ENCODE measurements at places on chromosomes 3 and 15.

DNA sequence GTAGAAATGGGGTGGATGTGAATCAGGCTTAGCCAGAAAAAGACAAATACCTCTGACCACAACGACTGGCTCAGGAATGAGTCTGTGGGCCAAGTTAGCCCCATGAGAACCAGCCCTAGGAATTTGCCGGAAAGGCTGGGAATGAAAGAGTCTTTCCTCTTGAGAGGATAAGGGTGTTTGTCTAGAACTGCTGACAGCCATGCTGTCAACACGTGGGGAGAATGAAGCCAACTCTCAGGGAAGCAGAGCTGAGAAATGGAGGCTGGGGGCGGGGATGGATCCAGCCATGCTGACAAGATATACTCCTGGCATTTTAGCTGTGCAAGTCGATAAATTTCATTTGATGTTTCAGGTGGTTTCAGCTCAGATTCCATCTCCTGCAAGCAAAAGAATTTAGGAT, 10.6 kb upstream of the SLC6A1 start:
- no peak for DNase-seq

DNA sequence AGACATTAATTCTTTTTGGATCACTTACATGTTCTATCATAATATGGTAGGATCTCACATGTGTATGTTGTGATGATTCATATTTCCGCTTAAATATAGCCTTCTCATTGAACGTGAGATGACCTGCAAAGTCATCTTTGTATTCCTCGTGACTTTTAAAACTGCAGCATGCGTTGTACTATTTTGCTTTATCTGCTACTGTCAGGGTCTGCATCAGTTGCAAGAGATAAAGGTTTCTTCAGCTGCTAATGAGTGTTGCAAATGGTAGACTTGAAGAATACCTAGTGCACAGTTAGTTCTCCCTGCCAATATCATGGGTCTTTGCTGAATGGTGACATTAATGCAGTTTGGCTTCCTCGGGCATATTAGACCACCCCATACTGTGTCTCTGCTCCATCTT, 31.8 kb downstream of the REC114 start:
- no peak for DNase-seq

- no peak for DNase-seq
Measured at GRCh38 chr3:18424213-18424728, 868 bp downstream of the SATB1 start.

- peak; percentile 63 for DNase-seq
Measured at GRCh38 chr3:42823351-42823750, 14.1 kb downstream of the ACKR2 start.

GRCh38 chr3:116423945-116424344, 21.3 kb downstream of the LSAMP start:
- no peak for DNase-seq

DNA sequence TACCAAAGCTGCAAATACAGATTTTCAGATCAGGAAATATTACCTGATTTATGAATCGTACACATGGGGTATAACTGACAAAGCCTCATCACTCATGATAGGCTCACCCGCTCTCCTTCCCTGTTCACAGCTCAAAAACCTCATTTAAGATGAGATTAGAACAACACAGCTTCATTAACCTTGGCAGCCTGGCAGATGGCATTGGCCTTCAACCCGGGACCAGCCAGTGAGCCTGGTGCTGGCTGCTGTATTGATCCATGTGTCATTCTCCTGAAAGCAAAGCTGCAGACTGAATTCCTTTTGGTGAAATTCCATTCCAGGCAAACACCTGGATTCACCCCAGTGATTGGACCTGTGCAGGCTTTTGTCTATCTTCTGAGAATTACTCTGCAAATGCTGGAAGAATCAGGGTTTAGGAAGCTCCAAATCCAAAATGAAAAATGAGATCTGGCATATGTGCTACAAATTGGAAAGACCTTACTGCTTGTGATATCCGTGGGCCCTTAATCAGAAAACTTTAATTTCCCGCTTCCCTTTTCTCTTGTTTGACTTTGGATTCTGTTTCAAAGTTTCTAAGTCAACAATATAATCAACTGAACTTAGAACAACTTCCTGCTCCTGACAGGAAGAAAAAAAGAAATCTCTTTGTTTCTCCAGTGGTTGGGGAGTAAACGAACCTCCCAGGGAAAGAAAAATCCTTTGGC, 189.1 kb upstream of the KBTBD8 start:
- no peak for DNase-seq

- DNase-seq, result no peak
Measured at GRCh38 chr3:153028381-153028780, 133.6 kb upstream of the RAP2B start.

DNA sequence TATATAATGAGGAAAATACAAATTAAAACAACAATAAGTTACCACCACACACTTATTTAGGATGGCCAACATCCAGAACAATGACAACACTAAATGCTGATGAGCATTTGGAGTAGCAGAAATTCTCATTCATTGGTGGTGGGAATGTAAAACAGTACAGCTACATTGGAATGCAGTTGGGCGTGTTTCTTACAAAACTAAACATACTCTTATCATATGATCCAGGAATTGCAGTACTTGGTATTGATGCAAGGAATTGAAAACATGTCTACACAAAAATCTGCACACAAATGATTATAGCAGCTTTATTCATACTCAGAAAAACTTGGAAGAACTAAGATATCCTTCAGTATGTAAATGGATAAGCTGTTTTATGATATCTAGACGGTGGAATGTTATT, 594.2 kb downstream of the ZBBX start:
- no peak for DNase-seq

DNA sequence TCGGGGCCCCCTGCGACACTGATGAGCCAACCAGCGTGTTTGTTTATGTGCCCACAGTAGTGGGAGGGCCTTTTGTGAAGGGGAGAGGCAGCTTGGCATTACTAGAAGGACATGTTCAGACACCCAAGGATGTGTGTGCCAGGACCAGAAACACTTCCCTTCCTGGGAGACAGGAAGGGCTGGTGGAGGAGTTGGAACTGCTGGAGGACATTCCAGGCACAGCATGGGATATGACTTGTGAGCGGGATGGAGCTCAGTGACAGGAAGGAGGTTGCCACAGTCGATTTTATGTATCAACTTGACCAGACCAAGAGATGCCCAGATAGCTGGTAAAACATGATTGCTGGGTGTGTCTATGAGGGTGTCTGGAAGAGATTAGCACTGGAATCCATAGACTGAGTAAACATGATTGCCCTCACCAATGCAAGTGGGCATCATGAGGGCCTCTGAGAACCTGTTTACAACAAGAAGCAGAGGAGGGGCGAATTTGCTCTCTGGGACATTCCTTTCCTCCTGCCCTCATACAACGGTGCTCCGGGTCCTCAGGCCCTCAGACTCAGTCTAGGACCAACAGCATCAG, 106.4 kb upstream of the TLE3 start:
- no peak for DNase-seq

DNA sequence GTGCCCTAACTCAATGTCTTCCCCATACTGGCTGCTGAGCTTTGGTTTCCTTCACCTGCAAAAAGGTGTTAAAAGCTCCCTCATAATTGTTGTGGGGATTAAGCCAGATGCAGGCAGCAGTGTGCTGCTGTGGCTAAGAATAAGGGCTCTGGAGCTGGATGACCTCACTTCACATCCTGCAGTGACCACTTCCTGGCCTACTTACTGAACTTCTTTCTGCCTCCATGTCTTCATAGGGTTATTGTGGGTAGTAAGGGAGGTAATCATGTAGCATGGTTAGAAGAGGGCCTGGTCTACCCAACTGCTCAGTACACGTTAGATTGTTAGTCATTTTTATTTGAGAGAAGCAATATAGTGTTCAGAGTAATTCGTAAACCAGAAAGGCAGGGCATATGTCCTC, 18.4 kb downstream of the GYG1 start:
- DNase-seq, result no peak

DNA sequence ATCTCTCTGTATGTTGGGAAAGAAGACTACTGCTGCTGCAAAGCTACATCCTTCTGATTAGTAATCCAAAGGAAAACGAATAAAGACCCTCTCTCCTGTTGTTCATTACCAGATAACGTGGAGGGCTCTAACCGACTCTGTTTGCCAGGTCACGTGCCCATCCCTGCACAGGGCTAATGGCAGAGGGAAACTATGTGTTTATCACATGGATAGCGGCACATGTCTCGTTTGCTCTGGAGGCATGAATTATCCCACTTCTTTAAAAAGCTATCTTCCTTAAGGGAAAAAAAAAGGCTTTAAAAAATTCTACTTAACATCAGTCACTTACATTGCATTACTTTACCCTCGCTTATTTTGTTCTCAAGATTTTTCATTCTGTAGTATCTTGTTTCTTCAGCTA, 32.9 kb upstream of the APEH start:
- DNase-seq, result no peak

DNA sequence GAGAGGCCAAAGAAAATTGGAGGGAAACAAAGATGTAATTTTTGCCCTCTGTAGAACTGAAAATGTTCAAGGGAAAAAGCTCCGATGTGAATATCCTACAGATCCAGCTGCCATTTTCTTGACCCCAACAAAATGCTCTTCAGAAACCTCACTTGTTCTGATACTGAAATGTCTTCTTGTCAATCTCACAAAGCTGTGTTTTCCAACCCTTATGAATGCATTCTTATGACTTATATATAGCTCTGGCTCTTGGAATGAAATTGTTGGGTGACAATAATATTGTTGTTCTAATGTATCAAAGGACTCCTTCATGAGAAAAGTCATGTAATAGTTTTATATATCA, 157.1 kb upstream of the TGFBR2 start:
- no peak for DNase-seq

GRCh38 chr3:183576487-183577107, 21.1 kb upstream of the KLHL6 start:
- no peak for DNase-seq

- DNase-seq, result peak; percentile 18
Measured at GRCh38 chr3:49869525-49870126, at the start of gene CAMKV. CAMKV (minus strand) TSS chr3:49869906; CDS start chr3:49862388, 7,518 bp downstream.

- no peak for DNase-seq
Measured at GRCh38 chr3:47646362-47646761, 67.7 kb upstream of the CSPG5 start.

GRCh38 chr3:195009616-195010015, 261.3 kb downstream of the XXYLT1 start:
- no peak for DNase-seq

GRCh38 chr3:15064299-15064834, 748 bp downstream of the MRPS25 start:
- DNase-seq, result no peak

DNA sequence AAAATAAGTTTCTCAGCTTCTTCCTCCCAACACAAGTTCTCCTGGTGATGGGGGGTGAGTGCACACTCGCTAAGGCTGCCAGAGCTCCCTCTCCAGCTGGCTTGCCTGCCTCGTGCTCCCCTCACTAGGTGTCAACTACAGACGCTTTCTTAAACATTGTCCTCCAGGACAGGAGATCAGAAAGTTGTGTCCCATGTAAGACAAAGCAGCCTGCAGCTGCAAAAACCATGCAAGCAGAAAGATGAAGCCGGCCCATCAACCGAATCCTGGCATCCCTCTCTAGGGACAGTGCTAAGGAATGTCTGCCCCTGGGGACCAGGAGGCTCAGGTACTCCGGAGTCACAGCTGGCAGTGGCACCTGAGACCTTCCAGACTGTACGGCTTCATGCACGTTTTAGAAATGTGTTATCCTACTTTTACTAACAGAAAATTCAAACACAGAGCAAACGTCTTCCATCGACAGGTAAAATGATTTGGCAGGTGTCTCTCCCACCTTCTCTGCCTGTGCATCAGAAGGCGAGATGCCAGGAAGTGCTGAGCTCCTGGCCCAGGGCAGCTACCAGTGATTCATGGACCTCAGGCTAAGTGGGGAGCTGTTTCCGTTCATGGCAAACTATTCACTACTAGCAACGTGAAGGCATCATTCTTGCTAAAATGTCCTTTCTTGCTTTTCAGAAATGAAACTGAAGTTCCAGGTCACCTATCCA, 246.1 kb downstream of the ADAMTS17 start:
- DNase-seq, result no peak

- DNase-seq, result no peak
Measured at GRCh38 chr3:127820221-127820825, 2.0 kb downstream of the MGLL start.

- no peak for DNase-seq
Measured at GRCh38 chr3:31356941-31357340, 175.8 kb upstream of the STT3B start.

GRCh38 chr3:107240183-107241091, 136.8 kb upstream of the CCDC54 start:
- DNase-seq, result no peak

GRCh38 chr15:70030851-70031250, 66.9 kb downstream of the TLE3 start:
- no peak for DNase-seq

- no peak for DNase-seq
Measured at GRCh38 chr15:38864827-38865581, 300.4 kb upstream of the RASGRP1 start.

DNA sequence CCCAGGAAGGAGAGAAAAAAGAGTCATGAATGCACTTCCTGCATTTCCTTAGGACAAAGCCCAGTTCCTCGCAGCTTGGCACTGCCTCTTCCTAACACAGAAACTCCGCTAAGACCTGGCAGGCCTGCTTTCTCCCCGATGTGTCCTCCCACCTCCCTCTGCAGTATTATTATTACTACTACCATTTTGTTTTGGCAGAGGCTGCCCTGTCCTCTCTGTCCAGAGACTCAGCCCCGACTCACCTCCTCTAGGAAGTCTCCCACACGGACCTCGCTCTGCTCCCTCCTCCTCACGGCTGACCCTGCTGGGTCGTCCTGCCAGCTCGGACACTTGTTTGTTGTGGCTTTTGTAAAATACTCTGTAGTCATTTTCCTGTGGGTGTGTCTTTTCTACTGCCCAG, 107.2 kb upstream of the HACD2 start:
- no peak for DNase-seq

GRCh38 chr15:26037369-26037768, 174.2 kb upstream of the ATP10A start:
- DNase-seq, result no peak

- DNase-seq, result no peak
Measured at GRCh38 chr3:129184396-129184657, 631 bp upstream of the CNBP start.

DNA sequence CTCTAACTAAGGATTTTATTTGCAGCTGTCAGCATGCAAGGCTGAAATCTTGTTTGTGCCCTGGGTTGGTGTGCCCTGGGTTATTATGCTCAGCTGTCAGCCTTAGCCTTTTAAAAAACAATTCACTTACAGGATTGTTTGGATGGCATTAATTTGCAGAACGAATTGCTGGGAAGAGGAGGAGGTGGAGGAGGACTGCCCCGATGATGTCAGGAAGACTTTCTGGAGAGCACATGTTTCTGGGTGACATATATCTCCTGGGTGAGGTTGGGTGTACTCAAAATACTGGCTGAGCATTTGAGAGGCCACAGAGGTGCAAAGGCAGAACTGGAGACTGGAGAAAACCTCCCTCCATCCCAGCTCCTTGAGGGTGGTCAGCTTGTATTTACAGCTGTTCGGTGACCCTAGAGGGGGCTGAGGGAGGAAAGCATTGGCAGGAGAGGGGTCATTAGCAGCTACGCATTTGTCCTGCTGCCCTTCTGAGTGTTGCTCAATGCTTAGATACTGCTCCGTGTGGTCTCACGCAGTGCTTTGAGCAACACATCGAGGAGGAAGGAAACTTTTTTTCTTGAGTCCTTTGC, 59.8 kb upstream of the PSMD6 start:
- DNase-seq, result no peak

- peak; percentile 15 for DNase-seq
Measured at GRCh38 chr3:170835336-170835735, 34.7 kb downstream of the RPL22L1 start.
